AG08396 (cell line): ENCODE measurements at places on chromosomes 1 and 21.

- no peak for DNase-seq
These were observed 8.5 kb upstream of the MTMR11 start for GRCh38 chr1:149945206-149945605.

DNA sequence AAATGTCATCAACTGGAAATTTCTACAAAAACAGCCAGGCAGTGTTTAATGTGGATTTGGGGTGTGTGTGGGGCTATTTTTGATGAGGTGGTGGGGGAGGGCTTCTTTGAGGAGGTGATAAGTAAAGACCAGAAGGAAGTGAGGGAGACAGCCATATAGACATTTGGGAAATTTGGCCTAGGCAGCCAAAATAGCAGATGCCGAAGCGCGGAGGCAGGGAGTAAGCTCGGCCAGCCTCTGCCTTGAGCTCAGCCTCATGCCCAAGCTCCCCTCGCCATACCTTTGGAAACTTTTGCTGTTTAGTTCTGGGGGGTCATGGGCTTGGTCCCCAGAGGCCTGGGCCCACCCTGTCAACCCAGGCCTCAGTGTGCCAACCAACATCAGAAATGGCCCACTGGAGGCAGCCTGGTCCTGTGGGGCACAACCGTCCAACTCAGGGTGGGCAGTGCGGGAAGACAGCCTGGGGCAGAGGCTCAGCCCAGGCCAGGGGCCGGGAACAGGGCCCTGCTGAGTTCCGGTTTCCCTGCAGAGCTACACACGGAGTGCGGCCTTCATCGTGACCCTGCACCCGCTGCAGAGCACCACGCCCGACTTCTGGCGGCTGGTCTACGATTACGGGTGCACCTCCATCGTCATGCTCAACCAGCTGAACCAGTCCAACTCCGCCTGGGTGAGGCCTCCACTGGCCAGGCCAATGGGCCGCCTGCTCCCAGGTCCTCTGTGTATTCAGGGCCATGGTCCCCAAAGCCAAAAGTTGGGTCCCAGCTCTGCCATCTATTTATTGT, 84.0 kb downstream of the PTPRU start:
- no peak for DNase-seq

- no peak for DNase-seq
These were observed 400.0 kb upstream of the TMPRSS15 start for GRCh38 chr21:18803624-18804023.

DNA sequence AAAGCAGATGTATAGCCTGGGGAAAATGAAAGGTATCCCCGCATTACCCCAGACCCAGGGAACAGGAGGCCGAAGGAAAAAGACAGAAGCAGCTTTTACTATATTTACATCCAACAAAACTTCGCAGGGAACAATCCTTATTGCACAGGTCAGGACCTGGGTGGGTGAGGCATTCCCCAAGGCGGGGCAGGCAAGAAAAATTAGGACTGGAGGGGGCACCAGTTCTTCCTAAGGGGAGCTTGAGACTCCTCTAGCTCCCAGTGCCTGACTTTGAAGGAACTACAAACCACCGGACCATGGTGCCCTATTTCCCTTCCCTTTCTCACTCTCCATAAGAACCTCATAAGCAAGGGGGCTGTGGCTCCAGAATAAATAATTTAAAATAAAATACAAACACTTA, 6.7 kb upstream of the GATAD2B start:
- DNase-seq, result no peak

DNA sequence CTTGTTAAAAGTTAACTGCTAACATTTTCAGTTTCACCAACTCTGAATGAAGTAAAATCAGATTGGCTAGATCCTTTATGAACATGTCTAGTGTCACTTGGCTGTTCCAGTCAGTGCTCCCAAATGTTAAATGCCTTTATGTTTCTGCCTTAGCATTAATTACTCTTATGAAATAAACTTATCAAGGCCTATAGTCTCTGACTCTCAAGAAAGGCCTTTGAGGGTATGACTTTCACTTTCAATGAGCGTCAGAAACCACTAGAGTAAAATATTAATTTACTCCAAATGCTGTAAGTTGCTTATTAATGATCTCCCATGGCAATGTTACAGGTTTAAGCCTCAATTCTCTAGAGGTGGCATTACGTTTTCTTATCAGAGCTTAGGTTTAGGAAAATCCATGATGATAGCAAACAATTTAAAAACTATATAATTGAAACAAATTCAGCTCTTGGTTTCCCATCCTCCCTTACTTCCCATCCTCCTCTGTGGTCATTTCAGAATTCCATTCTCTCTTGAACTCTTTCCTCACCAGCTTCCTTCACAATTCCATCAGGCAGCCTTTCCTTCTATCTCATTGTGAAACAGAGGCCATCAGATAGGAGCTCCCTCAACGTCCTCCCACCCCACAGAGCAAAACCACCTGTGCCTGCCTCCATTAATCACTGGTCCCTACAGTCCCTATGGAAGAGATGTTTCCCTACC, 108.6 kb upstream of the COP1 start:
- DNase-seq, result no peak

- no peak for DNase-seq
These were observed 215.5 kb upstream of the USP25 start for GRCh38 chr21:15514073-15514946.

DNA sequence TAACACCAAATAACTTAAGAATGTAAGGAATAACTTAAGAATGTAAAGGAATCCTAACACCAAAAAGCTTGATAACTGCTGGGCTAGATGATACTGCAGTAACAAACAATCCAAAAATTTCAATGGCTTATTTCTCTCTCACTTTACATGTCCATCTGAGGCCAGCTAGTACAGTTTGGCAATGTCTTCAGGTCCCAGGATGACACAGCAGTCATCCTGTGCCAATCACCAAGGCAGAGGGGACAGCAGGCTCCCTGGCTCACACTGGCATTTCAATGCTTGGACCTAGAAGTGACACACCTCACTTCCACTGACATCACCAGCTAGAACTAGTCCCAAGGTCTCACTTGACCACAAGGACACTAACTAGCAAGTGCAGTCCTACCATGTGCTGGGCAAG, 15.3 kb downstream of the DNAJC11 start:
- DNase-seq, result peak; percentile 41

DNA sequence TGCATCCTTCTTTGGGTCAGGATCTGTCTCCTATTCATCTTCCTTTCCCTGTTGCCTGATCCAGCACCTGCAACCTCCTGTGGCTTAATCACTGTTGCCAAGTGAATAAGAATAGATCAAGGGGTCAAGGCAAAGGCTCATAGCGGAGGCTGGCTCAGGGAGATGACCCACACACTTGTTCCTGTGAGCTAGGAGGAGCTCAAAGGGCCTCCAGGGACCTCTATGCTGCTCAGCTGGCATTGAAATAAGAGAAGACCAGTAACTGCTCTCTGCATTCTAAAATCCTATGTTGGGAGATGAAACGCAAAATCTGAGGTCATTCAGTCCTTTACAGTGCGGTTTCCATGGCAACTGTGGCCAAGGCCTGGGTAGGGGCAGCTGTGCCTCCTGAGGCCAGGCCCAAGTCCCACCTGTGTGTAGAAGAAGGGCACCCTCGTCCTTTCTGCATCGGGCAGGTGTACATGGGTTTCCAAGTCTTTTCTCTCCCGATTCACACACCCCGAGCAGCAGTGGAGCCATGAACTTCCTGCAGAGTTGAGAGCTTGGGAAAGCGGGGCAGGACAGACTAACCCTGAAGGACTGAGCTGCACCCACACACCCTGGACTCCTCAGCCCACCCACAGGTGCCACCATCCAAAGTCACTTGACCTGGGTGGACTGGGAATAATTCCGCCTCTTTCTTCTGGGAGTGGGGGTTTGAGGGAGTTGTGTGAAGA, 27.8 kb upstream of the STUM start:
- no peak for DNase-seq

DNA sequence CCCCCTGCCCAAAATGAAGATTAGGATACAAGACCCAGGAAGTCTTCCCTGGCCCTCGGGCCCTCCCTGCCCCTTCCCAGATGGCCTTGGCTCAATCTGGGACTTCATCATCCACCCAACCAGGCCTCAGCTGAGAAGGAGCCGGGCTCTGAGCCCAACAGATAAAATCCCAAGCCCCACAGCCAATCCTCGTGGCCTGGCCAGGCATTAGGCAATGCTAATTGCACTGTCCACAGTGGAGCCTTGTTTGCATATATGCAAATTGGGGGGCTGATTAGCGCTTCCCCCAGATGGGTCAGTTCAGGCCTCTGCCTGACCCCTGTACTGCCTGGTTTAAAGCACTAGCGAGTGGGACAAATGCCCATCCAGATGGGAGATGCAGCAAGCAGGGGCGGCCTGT, 34.9 kb downstream of the IGSF21 start:
- no peak for DNase-seq

DNA sequence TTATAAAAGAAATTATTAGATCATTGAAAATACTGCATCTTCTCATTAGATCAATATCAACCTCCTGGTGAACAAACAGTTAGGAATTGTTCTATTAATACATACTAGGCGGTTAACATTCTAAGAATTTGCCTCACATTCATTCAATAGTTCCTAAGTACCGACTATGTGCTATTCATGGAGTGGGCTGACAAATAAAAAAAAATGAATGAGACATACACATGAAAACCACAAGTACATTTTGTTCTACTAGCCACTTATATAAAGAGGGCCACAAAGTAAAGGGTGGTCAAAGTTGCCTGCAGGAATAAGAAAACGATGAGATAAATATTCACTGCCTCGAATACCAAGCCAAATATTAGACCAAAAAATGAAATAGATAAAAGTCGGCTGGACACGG, 294.4 kb downstream of the SDCCAG8 start:
- no peak for DNase-seq

DNA sequence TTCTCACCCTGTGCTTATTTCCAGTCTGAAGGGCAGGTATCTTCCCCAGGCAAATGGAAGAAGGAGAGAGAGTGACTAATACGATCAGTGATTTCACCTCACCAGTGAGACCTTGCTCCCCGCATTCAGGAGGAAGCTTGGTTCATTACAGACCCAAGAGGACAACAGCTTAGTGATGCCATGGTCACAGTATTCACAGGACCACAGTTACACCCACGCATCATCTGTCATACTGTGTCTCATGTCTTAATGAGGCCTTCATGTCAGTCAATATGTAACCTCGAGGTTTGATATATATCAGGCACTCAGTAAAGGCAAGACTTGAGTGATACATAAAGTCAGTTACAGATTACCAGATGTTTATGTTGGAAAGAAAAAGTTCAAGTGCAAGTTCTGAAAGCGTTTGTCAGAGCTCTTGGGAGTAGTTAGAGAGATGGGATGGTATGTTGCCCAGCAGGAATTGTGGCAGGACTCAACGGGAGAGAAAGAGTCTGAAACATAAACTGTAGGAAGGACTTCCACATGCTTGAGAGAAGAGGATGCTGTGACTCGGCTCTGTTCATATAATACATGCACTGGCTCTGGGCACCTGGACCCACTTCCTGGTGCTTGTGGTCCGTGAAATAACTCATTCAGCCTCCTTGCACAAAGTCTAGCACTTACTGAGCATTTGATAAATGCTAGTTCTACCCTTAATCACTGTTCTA, 33.3 kb downstream of the GNPAT start:
- no peak for DNase-seq

DNA sequence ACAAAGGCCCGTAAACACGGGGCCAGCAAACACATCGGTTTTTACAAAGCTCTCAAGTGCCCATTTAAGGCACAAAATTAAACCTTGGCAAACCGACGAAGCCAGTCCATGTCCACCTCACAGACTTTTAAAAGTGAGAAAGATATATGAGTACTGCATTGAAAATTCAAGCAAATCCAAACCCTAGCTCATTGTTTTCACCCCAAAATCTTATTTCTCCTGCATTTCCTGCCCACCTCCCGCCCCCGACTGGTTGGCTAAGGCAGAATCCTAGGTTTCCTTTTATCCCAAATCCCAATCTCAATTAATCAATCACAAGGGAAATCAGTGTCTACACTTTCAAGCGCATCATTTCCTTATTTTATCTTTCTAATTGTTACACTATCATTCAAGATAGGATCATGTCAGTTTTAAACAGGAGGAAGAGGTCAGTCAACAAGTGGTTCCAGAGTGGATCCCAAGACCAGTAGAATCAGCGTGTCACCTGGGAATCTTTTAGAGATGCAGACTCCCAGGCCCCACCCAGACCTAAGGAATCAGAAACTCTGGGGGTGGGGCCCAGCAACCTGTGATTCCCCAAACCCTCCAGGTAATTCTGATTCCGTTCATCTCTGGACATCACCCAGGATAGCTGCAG, 1.7 kb upstream of the GNG4 start:
- no peak for DNase-seq

DNA sequence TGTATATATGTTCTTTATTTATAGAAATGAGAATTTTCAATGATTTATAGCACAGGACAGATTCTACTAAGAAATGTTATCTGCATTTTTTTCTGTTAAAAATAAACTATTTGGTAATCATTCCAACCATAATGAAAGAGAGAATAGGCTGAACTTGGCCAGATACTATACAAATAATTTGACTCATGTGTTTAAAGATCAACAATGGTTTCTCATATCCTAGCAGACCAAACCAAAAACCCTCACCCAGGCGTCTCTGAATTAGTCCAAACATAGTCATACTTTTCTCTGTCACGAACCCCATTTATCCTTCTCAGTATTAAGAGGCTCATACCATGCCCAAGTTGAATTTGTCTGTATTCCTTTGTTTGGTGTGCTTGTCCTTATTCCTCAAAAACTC, 40.3 kb downstream of the RPE65 start:
- peak; percentile 6 for DNase-seq

DNA sequence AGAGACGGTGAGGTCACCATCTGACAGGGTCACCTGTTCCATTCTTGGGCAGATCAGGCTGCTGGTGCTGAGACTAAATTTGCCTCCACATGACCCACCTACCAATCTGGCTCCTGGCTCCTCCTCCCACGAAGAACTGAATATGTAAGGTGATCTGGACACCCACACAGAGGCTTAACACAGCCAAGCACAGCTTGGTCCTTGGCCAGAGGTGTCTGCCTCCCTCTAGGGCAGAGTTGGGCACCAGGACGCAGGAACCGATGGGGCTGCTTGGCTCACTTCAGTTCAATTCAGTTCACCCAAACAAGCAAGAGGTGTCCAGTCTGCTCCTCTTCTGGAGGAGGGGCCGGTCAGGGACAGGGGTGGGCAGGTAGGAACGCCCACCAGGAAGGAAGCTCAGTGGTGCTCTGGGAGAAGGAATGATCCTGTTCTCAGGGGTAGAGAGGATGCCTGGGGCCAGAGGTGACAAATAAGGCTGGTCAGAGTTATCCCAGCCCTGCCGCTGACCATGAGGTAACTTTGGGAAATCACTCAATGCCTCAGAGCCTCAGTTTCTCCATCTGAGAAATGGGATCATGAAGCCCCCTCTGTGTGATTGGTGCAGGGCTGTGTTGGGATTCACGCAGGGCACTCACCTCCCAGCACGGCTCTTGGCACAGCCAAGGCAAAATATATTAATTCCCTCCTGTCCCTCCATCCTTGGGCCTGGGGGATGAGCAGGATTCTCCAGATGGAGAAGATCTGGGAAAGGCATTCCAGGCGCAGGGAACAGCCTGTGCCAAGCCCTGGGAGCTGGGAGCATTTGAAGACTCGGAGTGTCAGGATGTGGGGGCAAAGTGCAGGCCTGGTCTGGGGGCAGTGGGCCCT, 284.5 kb downstream of the PTPRU start:
- DNase-seq, result no peak

DNA sequence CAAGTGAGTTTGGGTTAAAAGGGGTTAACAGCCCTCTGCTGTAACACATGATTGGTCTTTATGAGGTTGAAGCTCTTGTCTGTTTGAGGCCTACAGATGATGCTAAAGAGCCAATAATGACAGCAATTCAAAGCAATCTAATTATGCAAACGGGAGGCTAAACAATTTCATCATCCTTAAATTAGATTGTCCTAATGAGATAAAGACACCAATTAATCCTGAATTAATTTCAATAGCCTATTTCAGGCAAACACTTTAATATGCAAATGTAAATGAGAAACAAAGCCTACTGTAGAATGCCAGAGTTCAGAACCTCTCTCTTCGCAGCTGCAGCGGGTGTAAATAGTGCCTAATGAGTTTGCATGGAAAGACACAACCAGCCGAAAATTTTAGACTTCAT, 504.7 kb upstream of the PBX1 start:
- DNase-seq, result no peak
